Daoy (cell line): ENCODE measurements at places on chromosomes 16 and 17. TPM values are rescaled to one million over a fixed set of nuclear protein-coding genes. Genes with fewer than 3 reads are reported as not detected.

GRCh38 chr17:39754161-39754957 lies 16.6 kb downstream of the GRB7 start:
- DNase-seq, result peak; percentile 90

GRCh38 chr16:79250502-79251098 lies 349.9 kb downstream of the MAF start:
- no peak for DNase-seq

GRCh38 chr16:81623365-81624102 lies 155.6 kb upstream of the PLCG2 start:
- peak; percentile 41 for DNase-seq

GRCh38 chr17:56424543-56425044 lies 168.9 kb upstream of the NOG start:
- no peak for DNase-seq

DNA sequence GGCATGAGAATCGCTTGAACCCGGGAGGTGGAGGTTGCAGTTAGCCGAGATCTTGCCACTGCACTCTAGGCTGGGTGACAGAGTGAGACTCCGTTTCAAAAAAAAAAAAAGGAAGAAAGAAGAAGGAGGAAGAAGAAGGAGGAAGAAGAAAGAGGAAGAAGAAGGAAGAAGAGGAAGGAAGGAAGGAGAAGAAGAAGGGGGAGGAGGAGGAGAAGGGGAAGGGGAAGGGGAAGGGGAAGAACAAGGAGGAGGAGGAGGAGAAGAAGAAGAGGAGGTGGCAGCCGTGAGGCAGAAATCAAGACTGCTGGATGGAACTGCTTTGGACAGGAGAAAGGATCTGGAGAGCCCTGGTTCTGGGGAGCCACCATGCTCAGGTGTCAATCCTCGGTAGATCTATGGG lies 29.7 kb upstream of the PEMT start:
- DNase-seq, result no peak

DNA sequence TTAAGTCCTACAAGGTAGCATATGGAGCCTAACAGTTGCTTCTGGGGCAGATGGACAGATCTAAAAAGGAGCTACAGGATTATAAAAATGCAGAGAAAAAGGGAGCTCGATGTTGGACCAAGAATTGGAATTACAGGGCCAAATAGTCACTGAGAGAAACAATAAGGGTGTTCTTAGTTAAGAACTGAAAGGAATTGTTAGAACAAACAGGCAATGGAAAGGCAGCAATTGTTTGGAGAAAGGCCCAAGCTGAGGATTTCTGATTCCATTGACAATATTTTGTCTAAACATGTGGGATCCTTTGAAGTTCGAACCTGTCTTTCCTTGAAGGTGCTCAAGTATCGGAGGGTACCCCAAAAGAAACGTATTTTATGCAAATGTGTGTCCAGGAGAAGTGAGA lies 513.6 kb upstream of the CDH8 start:
- DNase-seq, result no peak

DNA sequence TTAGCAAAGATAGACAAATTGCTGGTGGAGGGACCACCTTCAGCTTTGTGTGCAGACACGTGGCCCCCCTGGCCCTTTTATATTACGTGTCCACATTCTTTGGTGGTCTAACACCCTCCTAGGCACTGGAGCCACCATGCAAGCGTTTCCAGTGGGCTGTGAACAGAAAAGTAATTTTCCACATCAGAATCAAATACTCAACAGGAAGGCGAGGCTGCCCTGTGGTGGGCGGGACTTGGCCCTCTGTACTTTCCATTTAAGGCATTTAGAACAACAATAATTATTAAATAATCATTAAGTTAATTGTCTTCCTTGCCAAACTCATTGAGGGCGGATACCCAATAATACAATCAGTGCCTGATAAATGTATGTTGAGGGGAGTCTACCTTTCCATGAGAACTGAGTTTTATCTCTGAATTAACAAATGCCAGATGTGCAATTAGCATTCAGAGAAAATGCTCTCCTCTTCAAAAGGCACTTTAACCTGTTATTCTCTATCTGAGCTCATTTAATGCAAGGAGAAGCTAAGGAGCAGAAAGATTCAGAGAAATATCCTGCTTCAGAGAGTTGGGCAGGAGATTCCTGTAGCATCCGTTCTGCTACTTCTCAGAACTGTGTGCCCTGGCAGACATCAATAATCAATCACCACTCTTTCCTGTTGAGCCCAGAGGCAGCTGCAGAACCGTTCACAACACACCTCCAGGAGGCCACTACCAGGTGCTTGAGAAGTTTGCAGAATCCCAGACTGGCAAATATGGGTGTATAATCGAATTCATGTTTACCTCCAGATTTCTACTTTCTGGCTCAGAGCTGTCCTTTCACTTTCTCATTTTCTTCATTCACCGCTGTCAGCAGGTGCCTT lies 109.4 kb downstream of the CMIP start:
- no peak for DNase-seq

- DNase-seq, result no peak
Observed at GRCh38 chr17:66310528-66311148, 8.2 kb downstream of the PRKCA start.

GRCh38 chr16:57470711-57471110 lies 8.2 kb downstream of the POLR2C start:
- no peak for DNase-seq

PRAC2 gene
- not detected in 2 replicates for total RNA-seq

PERCC1 gene
- total RNA-seq, result not detected in 2 replicates
